ENCODE measurements at places on chromosomes 2 and 18.

DNA sequence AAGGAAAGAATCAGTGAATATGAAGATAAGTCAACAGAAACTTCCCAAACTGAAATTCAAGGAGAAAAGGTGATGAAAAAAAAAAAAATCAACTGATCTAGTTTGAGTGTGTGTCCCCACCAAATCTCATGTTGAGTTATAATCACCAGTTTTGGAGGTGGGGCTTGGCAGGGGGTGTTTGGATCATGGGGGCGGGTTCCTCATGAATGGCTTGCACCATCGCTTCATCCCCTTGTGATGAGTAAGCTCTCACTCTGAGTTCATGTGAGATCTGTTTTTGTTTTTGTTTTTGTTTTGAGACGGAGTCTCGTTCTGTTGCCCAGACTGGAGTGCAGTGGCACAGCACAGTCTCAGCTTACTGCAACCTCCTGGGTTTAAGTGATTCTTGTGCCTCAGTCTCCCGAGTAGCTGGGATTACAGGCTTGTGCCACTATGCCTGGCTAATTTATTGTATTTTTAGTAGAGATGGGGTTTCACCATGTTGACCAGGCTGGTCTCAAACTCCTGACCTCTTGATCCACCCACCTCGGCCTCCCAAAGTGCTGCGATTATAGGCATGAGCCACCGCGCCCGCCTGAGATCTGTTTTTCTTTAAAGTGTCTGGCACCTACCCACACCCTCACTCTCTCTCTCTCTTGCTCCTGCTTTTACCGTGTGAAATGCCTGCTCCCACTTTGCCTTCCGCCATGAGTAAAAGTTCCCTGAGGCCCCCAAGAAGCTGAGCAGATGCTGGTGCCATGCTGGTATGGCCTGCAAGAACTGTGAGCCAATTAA lies 4.0 kb upstream of the SLC66A2 start:
- DNase-seq, result no peak

GRCh38 chr2:85175369-85176299 lies 42.4 kb downstream of the TCF7L1 start:
- DNase-seq, result no peak

- no peak for DNase-seq
Observed at GRCh38 chr2:112614201-112614840, 29.9 kb downstream of the CHCHD5 start.

DNA sequence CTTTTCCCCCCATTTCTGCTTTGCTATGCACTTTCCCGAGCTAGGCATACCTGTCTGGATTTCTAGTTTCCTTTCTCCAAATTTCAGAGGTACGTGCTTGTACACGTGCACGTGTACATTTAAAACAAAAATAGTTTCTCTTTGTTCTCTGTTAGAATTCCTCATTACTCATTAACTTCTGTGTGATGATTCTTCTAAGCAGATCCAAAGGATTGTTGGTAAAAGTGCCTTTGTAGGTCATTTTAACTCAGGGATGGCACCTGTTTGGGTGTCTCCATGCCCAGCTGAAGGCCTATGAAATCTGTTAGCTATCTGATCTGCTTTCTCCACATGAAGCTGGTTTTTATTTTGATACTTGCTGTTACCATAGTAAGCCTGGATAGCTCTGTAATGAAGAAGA lies 264.3 kb downstream of the LPIN1 start:
- no peak for DNase-seq

DNA sequence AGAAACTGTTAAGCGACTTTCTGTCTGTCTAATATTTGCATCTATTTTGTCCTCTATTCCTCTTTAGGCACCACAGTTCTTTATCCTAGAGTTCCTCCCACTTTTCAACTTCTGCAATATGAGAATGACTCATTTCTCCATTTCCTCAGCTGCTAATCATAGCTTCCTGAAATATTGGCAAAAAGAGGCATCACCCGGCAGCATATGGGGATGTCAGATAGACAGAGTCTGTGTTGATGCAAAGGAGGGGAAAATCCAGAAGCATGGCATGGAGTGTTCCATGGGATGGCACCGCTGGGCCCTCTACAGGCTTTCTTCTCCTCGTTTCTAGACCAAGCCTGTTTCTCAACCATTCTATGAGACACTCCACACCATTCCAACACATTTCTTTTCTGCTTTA lies 93.4 kb downstream of the DOCK10 start:
- DNase-seq, result no peak

DNA sequence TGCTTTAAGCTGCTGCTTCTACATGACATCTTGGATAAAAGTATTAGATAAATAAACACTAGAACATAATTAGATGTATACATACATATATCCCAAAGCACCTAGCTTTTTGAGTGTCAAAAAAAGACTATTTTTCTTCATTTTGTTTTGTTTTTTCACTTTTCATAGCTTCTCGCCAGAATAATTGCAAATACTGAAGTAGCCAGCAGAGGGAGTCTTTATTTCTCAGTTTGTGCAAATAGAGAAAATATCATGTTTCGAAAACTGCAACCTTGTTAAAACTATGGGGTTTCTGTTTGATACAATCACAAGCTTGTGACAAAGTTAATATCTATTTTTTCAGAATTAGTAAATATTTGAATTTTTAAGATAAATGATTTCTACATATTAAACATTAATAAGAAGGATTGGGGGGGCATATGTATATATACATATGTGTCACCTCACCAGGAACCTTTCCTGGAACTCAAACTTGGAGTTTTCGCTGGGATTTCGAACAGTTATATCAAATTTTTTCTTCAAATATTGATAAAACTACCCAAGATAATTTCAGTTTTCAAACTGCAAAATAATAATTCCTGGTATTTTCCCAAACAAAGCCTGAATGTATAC lies 61.0 kb downstream of the GRB14 start:
- no peak for DNase-seq

- no peak for DNase-seq
Observed at GRCh38 chr2:235378944-235379343, 114.9 kb upstream of the AGAP1 start.

DNA sequence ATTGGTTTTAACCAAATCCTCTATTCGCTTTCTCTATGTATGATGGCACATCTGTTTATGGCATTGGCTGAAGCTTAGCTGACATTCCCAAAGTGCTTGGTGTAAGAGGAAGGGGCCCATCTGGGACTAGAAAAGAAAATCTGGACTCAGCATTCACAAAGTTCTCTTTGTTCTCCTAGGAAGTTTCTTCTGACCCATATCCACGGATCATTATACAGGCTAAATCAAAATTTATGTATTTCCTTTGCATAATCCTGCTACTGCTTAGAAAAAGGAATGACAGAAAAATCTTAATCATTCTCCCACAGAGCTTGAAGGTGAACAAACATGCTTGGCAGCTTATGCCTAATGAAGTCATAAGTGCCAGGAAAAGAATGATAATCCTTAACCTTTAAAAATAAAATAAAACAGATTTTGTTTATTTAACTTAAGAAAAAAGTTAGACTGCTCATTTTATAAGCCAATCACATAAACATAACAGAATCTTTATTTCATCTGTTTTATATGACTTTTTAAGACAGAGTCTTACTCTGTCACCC lies 88.4 kb downstream of the NYAP2 start:
- DNase-seq, result no peak

- peak; percentile 85 for DNase-seq
Observed at GRCh38 chr2:222860740-222861410, at the start of gene ACSL3. ACSL3 (plus strand) TSS chr2:222861036; CDS start chr2:222908773, 47,737 bp downstream.

- DNase-seq, result no peak
Observed at GRCh38 chr2:161947406-161947805, 126.6 kb downstream of the DPP4 start.

DNA sequence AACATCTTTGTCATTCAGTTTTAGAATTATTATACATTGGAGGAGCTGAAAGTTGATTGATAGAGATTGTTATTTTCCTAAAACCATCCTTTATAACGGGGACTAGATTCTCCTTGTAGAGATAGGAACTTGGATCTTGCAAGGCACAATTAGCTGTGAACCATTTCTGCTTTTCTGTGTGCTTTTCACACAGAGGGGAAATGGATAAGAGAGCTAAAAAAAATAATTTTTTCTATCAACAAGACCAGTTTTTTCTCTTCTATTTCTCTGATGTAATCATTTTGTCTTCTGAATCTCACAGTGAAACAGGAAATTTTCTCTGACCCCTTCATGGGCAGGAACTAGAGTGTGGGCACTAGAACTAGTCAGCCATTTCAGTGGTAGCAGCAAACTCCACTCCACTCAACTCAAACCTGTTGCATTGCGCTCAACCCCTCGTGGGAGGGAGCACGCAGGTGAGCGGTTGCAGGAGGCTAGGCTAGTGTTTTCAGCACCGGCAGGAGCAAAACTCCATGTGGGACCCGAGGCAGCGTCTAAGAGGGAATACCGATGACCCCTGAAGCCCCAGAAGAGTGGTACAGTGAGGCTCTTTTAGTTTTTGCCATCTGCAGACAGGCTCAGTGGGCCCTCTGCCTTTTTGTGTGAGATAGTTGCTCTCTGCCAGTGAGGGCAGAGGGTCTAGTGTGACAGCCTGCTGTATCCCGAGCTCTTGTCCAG lies 24.0 kb upstream of the SLC39A10 start:
- no peak for DNase-seq

- DNase-seq, result no peak
Observed at GRCh38 chr2:18378020-18378653, 182.3 kb downstream of the RDH14 start.

- no peak for DNase-seq
Observed at GRCh38 chr2:3572620-3573019, 2.4 kb upstream of the RPS7 start.

GRCh38 chr18:58004317-58004716 lies 39.7 kb upstream of the NEDD4L start:
- DNase-seq, result no peak

DNA sequence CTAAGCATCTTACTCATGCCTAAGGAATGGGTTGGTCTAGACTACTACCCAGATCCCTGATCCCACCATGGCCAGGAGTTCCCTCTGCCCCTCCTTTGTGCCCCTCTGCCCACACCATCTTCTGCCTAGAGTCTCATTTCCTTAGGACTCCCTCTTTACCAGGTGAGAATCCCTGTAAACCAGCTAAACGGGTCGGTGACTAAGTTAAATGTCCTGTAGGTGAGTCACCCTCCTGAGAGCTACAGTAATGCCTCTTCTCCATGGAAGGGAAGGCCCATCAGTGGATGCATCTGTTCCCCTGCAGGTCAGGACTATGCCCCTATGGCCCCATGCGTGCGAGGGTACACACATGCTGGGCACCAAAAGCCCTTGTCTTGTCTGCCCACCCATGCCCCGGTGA lies 25.4 kb downstream of the PTGR3 start:
- no peak for DNase-seq

DNA sequence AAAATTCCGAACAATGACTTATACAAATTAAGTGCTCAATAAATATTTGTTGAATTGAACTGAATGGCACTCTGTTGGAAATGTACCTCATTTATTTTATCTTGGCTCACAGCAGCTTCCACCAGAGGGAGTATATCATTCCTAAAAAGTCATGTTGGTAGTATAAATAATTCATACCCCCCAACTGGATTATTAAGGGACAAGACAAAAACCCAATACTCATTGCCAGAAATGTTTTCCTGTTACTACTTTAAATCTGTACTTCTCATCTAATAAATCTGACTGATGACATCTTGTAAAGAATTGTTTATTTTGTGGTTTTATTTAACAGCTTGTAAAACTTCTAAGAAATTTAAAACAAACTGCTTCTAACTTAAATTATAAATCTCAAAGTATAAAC lies 163.9 kb downstream of the CDH2 start:
- DNase-seq, result no peak

DNA sequence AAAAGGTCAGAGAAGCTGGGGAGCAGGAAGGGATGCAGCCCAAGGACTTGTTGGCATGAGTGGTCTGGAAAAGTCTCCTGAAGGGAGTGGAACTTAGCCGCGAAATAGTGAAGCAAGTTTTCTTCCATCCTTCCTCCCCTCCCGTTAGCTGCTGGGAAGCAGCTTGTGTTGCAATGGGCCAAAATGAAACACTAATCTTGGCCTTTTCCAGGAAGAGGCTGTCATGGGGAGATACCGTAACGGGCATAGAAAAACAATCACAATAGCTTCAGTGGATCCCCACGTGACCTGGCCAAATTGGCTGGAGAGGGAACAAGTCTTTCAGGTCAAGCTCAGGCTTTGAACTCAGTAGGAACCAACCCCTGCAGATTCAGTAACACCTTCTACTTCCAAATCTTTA lies 49.3 kb downstream of the SEMA4F start:
- DNase-seq, result no peak

GRCh38 chr2:1991126-1991525 lies 246.8 kb upstream of the PXDN start:
- no peak for DNase-seq

DNA sequence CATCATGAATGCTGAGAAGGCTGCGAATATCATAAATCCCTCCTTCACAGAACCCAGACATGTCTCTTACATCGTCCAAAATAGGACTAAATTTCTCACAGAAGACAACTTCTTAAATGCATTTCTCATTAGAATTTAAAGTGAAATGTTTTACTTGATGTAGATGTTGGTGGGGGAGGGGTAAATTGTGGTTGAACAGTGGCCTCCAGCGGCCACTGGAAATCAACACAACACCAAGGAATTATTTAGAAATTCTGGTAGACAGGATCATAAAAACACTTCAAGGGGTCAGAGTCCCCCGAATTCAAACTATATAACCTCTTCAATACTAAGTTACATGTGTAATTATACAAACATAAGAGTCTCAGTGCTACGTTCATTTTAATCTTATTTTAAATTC lies 135.9 kb downstream of the ABCA12 start:
- DNase-seq, result no peak

DNA sequence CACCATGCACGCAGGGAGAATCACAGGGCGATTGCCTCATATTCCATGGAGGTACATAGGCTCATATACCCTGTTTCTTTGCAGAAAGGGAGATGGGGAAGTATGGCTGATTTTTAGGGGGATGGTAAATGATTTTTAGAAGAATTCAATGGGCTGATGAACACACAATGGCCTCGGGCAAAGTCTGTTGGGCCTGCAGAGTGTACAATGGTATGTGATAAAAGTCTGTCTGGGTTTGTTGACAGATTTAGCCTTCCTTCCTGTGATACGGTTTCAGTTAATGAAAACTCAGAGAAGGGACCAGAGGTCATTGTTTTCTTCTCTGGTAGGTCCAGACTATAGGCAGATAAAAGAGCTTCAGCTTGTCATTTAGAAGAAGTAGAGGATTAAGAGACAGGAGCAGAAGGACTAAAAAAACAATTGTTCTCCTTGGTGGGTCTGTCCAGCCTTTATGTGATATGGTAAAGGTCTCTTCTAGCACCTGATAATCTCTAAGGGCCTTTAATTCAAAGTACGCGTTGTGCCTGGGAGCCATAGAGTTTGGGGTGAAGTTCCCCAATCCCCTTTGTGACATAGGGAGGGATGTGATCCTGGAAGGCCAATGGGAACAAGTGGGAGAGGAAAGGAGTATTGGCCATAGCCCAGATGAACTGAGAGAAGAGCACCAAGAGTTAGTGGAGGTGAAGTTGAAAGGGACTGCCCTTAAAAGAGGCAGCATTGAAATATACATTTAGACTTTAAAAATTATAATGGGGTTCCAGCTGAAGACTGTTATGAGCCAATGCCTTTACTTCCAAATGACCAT lies 107.5 kb upstream of the SERPINE2 start:
- no peak for DNase-seq
